Posterior vena cava (tissue), 2 donors: ENCODE measurements at places on chromosomes 6 and 20. TPM values are rescaled to one million over a fixed set of nuclear protein-coding genes. Genes with fewer than 3 reads are reported as not detected.

DNA sequence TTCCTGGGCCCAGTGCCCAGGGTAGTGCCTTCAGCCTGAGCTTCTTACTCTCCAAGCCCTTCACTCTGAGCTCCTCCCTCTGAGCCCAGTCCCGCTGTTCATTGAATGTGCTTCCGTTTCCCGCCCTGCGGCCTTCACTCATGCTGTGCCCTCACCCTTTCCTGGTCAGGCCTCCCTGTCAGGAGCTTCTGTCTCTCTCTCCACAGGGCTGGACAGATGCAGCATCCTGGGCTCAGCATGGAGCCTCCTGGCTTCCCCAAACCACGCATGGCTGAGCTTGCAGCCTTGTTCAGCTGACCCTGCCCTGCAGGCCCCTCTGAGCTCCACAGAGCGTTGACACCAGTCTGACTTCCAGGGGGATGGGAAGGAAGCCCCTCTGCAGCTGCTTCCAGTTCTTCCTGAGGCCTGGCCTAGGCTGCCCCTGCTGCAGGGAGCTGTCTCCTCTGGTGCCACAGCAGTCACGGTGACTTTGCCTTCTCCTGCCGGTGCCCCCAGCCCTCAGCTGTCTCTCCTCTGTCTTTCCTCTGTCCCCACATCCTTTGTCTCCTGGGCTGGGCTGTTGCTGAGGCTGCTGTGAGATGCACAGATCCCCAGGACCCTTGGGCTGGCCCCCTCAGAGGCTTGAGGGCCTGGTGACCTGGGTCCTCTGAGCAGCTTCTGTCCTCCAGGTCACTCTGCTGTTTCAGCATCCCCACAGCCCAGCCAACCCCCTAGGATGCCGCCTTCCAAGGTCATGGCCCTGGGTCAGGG lies 7.9 kb upstream of the MYT1 start:
- DNase-seq = no peak

GJA10 gene
- not detected for total RNA-seq

BPIFB1 gene
- total RNA-seq = not detected

COL9A3 gene
- total RNA-seq = 1.9 TPM

GRCh38 chr6:62391358-62391757 lies 105.3 kb upstream of the KHDRBS2 start:
- no peak for DNase-seq

MYCT1 gene
- total RNA-seq = 13.6 TPM

MAP3K5 gene
- 16.4 TPM for total RNA-seq

PRSS16 gene
- 0.28 TPM for total RNA-seq

OPRM1 gene
- total RNA-seq = not detected

DNA sequence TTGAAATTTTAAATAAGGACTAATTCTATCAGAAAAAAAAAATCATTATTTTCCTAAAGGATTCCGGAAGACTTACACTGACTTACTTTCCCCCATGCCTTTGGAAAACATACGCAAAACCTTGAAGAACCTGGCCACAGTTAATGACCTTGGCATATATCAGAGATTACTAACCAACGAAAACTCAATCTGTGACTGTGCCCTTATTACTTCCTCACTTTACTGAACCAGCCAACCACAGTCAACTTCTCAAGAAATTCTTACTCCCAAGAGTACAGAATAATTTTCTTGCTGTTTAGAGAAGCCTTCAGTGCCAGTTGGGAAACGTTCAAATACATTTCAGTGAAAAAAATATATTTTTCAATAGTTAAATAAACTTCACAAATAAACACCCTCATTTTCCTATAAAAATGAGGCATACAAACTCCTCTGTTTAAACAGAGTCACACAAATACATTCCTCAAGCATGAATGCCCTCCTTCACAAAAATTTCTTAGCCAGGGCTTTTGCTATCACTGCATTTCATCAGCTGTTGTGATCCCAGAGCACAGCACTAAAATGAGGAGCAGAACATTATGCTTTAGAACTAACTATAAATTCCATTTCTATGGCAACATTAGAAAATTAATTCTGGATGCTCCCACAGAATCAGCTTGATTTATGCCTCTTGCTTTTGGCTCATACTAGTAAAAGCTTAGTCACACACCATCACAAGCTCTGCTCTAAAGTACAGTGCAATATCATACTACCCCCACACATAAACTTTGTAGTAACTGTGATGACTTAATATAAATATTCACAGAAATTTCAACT lies 117.6 kb downstream of the DST start:
- no peak for DNase-seq

EDN3 gene
- not detected for total RNA-seq

DNA sequence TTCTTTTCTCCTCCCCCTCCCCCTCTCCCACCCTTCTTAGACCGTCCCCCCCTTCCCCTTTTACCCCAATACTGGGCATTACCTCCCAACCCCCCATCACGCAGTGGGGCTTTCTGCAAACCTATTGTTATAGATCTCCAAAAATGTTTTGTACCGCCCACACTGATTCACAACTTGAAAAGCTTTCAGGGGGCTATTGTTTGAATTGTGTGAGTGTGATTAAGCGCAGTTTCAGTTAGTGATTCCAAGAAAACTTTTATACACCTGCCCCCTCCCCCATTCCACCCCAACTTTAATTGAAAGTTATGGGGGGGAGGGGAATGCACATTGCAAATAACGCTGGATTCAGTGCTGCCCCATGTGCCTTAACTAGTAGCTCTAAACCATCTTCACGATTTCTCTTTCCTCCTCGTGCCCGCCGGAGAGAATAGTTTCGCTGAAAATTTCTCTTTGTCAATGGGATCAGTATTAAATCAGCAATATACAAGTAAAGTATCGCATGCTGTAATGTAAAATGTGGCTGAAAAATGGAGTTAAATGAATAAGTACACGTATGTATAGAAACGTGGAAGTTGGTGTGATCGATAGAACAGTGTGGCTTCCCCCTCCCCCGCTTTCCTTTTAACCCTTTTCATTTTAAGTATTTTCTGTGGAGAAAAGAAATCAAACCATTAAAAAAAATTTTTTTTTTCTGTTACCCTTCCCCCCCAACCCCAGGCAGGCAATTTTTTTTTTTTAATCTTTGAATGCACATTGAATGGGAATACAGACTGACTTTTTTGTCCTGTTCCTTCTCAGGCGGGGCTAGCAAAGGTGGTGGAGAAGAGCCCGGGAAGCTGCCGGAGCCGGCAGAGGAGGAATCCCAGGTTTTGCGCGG lies 632 bp downstream of the LIN28B start:
- no peak for DNase-seq

DNA sequence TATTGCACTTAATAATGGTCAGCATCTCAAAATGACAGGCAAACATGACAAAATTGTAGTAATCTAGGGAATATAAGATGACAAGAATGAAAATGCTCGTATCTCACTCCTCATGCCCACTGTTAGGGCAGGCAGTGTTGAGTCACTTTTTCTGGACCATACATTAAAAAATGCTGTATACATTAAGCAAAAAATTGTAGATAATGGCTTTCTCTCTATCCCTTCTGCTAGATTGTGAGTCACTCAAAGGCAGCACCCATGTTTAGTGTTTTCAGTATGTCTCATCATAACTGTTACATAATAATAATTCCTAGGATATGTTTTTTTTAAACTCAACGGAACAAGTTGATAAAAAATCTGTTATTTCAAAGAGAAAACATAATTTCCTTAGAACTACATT lies 199.3 kb downstream of the TENT5A start:
- DNase-seq = no peak

LTB gene
- total RNA-seq = 0.90 TPM

ELOVL2 gene
- total RNA-seq = 0.23 TPM

PGC gene
- not detected for total RNA-seq

DNA sequence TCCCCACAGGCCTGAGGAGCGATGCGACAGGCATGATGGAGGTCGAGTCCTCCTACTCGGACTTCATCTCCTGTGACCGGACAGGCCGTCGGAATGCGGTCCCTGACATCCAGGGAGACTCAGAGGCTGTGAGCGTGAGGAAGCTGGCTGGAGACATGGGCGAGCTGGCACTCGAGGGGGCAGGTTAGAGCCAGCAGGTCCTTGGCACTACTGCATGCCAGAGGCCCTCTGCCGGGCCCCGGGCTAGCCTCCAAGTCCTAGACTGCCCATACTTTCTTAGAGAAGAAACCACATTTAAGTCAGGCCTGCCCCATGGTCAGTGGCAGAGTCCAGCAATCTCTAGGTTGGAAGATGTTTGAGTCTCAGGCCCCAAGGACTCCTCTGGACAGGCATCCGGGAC lies 32.1 kb downstream of the PKIG start:
- DNase-seq = peak; percentile 75

DNA sequence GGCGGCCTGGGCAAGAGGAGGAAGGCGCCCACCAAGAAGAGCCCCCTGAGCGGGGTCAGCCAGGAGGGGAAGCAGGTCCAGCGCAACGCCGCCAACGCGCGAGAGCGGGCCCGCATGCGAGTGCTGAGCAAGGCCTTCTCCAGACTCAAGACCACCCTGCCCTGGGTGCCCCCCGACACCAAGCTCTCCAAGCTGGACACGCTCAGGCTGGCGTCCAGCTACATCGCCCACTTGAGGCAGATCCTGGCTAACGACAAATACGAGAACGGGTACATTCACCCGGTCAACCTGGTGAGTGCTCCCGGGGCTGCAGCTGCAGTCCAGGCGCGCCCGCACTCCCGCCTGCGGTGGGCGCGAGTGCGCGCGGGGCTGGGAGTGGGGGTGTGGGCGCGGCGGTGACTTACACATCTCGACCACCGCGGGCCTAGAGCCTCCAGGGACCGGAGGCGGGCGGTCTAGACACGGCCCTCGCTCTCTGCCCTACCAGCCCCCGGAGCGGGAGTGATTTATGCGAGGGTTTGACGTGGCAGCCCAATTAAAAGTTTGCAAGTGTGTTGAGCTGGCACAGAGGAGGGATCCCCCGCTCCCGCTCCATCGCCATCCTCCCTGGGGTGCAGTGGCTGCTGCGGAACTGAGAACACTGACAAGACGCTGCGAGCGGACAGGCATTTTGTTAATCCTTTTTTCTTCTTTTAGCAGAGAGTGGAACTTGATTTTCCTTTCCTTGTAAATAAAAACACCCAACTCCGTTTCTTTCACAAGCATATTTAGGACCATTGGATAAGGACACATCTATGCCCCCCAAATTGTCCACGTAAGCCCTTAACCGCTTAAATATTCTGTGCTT lies 867 bp downstream of the TCF21 start:
- peak; percentile 81 for DNase-seq

DNA sequence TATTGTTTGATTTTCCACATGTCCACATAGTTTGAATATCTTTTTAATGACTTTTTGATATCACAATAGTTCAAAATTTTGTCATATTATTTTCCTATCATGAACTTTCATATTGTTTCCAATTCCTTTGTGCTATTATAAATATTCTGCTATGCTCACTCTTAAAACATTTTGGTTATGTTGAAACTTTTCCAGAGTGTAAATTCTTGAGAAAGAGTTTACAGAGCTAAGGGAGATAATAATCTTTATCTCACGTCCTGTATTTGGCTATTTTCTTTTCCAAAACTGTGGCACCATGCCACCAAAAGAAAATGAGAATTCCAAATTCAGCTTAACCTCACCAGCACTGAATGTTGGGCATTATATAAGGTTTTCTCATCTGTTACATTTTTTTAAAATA lies 210.9 kb downstream of the TFAP2B start:
- DNase-seq = no peak

ADGB gene
- not detected for total RNA-seq

- DNase-seq = no peak
Observed at GRCh38 chr6:36290668-36291620, 21.1 kb downstream of the PNPLA1 start.

GRCh38 chr20:8901237-8902025 lies 167.5 kb upstream of the PLCB4 start:
- DNase-seq = peak; percentile 88

DNA sequence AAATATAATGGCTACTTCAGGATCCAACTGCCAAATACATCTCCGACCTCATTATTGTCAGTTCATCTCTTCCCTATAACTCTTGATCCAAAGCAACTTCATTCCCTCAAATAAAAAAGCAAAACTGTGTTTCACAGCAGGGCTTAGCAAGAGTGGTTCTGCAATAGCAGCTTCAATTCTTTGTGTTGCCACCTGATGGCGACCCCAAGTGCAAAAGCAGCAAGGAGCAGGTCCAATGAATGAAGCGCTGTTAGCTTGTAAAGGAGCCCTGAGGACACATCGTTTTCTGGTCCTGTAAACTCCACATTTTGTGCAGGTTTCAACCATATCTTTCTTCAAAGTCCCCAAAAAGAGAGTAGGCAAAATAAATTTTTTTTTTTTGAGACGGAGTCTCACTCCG lies 19.6 kb downstream of the RTN4IP1 start:
- no peak for DNase-seq

DNA sequence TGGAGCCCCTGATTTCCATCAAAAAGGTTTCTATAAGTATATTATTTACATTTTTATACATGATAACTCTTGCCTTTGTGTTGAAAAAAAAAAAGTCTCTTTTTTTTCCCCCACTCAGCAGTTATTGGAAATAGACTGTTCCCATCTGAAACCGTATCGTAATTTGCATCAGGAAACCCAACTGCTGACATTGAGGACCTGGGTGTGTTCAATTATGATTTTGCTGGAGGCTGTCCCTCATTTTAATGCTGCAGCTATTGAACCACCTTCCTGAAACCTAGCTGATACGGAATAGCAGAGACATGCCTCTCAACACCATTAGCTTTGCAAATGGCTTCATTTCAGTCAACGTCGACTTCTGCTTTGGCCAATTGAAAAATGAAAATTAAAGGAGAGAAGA lies 98.9 kb downstream of the ZNF217 start:
- no peak for DNase-seq

GTSF1L gene
- not detected for total RNA-seq

- no peak for DNase-seq
Observed at GRCh38 chr6:138465007-138465645, 34.2 kb downstream of the NHSL1 start.

KIAA0408 gene
- 2.4 TPM for total RNA-seq

AVP gene
- not detected for total RNA-seq

- no peak for DNase-seq
Observed at GRCh38 chr6:6557886-6558285, 30.6 kb upstream of the LY86 start.

- no peak for DNase-seq
Observed at GRCh38 chr6:722608-723007, 29.7 kb upstream of the EXOC2 start.

DNA sequence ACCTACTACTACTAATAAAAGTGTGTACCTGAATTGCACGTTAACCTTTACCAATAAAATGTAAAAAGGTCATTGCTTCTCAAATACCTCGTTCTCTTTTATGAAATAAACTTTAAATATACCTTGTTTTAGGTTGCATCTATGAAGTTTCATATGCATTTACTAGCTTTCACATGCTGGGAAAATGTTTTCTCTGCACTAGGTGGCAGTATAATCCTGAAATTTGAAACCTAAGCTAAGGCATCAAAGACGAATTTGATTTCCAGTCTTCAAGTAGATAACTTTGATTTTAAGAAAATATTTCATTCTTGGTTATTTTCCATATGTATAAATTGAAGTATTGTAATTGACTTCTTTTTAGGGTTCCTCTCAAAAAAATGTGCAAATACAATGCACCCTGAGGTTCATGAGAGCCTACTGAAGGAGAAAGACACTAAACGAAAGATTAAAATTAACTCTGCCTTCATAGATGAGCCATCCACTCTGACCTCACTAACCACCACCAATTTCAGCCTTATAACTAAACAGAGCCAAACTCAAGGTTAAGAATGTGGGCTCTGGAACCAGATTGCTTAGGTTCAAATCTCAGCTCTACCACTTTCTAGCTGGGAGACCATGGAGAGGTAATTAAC lies 7.3 kb upstream of the COL9A1 start:
- no peak for DNase-seq

GRCh38 chr20:45297786-45298497 lies 8.7 kb upstream of the RBPJL start:
- DNase-seq = no peak
